ENCODE measurements at places on chromosomes 4 and X.

- DNase-seq = peak; percentile 45
Measured at GRCh38 chrX:39855748-39856129, 242.0 kb downstream of the BCOR start.

GRCh38 chrX:101539116-101539515 lies 11.2 kb upstream of the ARMCX1 start:
- DNase-seq = no peak

DNA sequence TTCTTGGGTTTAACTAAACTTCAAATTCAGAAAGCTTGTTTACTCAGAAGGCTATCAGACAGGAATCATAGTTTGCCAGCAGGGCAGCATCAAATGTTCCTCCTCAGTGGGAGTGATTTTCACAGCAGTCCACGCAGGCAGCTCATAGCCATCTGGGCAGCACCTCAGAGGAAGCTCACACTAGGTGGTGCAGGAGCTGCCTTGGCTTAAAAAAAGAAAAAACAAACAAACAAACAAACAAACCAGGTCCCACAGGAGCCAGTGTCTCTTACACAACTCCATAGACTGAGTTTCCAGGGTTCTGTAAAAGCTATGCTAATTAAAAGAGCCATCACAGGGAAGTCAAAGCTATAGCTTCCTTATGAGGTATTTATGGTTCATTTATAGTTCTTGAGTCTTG lies 10.5 kb upstream of the KLHL5 start:
- DNase-seq = no peak

GRCh38 chr4:41410049-41410448 lies 127.9 kb upstream of the LIMCH1 start:
- DNase-seq = no peak

DNA sequence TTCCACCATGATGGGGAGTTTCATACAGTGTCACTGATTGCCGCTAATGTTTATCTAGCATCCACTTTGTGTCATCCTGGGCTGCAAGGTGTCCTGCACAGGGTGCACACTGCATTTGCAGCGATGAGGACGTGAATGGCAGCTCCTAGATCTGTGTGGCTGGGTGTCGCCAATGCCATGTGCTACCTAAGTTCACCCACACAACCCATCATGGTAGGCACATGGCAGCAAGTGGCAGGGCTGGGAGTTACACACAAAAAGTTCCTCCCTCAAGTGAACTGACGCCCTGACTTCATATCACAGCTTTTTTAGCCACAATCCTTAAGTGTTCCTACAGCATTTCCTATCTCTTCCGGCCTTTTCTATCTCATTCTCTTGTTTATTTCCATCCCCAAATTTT lies 45.9 kb upstream of the SPRY1 start:
- DNase-seq = no peak

- no peak for DNase-seq
Measured at GRCh38 chr4:158384414-158384813, 137.3 kb upstream of the RXFP1 start.

DNA sequence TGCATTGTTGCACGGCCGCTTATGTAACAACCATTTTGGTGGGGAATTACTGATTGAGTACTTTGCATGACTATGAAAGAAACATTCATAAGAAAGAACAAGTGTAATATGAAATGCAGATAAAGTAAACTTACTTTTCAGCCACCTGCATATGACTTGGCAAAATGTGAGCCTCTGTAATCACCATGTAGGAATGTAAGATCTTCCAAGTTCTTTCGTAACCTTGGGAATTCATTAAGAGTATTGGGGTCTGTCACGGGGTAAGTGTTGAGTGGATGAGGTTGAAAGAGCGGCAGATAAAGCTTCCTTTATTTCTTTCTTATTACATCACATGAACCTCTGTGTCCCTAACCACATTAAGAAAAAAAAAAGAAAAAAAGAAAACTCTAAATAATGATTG lies 348.5 kb upstream of the NR3C2 start:
- DNase-seq = peak; percentile 16

- no peak for DNase-seq
Measured at GRCh38 chr4:8732092-8732491, 139.5 kb downstream of the CPZ start.

- DNase-seq = no peak
Measured at GRCh38 chrX:77953708-77954107, 15.7 kb downstream of the PGAM4 start.
